ENCODE measurements at places on chromosomes 3 and 15. TPM values are rescaled to one million over a fixed set of nuclear protein-coding genes. Genes with fewer than 3 reads are reported as not detected.

DNA sequence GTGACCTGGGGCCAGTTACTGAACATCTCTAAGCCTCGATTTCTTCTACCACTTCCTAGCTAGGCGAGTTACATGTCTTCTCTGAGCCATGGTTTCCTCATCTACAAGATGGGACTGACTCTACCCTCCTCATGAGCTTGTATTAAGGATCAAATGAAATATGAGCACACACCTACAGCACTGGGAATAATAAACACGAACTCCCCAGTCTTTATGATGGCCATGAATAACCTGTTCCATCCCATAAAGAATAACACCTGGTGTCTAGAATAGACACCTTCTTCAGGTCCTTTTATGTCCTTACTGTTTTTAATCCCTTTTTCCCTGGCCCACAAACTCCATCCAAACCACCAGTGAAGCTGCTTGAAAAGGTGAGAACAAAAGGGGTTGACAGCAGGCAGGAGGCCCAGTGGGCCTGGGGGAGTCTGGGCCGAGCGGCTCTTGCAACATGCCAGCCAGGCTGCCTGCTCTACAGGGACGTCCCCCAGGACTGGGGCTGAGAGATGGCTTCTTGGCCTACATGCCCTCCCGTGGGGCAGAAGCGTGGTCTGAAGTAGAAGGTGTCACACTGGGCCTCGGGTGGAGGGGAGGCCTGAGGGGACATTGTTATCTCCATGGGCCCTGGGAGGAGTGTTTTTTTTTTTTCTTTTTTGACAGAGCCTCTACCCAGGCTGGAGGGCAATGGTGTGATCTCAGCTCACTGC, 178.2 kb downstream of the RAB11A start:
- no peak for DNase-seq

- DNase-seq, result no peak
Measured at GRCh38 chr3:117145677-117146076, 436.1 kb downstream of the TUSC7 start.

GRCh38 chr3:161508852-161509477, 12.4 kb downstream of the OTOL1 start:
- DNase-seq, result no peak

The FGD5 gene
- 17.1 TPM for total RNA-seq

DNA sequence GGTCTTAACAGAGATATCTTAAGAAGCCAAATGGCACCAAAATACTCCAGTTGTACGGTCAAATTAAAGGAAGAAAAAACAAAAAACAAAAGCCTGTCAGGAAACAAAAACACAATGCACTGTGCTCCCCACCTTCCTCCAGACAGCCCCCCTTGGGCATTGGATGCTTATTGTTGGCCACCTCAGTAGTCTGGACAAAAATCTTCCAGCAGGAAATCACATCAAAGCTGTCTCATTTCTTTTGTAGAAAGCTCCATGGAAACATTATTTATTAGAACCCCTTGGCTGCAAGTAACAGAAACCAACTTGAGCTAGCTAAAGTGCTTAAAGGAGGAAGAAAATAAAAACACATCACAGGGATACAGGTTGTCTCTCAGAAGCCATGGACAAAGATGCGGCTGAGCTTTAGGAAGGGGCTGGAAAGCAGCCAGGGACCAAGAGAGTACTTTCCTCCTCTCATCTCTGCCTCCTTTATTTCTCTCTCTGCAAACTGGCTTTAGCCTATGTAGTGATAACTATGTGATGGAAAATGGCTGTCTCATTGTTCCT, 651.5 kb upstream of the ADAMTS9 start:
- no peak for DNase-seq

The ECE2 gene
- not detected for total RNA-seq

GRCh38 chr3:167728176-167728575, 6.5 kb downstream of the PDCD10 start:
- no peak for DNase-seq

DNA sequence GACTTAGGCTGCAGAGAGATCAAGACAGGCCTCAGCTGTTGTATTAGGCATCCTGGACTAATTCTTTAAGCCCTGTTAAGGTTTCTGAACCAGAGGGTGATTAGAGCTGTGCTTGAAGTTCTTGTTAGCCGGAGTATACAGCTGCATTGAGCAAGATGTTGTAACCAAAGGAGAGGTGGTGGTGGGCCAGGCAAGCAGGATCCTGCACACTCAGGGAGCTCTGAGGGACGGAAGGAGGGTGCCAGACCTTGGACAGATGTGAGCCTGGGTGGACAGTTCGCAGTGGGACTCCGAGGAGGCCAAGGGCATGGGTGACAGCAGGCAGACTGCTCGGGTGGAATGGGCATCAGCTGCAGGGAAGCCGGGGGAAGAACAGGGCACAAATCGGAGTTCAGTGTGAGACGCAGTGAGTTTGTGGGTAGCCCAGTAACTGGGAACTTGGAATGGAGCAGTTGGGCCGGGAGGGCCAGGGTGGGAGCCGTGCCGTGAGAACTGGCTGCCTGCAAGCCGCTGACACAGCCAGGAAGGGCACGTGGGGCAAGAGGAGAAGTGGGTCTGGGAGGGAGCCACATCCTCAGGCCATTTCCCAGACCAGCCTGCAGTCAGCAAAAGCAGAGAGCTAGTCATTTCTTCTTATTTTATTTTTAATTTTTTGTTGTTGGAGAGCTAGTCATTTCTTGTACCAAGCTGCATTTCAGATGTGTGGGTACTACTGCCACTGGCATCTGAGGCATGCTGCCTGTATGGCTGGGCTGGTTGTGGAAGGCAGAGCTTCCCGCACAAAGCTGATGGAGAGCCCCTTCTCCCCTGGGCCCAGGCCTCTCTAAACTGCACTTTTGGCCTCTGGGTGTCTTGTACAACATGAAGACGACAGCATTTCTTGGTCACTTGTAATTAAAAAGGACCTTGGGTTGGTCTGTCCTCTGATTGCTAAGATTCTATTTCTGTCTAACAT, 61.0 kb downstream of the PGPEP1L start:
- DNase-seq, result no peak

- DNase-seq, result no peak
Measured at GRCh38 chr15:85955501-85956391, 123.9 kb upstream of the AGBL1 start.

- DNase-seq, result no peak
Measured at GRCh38 chr3:124781476-124782376, 51.5 kb downstream of the UMPS start.

DNA sequence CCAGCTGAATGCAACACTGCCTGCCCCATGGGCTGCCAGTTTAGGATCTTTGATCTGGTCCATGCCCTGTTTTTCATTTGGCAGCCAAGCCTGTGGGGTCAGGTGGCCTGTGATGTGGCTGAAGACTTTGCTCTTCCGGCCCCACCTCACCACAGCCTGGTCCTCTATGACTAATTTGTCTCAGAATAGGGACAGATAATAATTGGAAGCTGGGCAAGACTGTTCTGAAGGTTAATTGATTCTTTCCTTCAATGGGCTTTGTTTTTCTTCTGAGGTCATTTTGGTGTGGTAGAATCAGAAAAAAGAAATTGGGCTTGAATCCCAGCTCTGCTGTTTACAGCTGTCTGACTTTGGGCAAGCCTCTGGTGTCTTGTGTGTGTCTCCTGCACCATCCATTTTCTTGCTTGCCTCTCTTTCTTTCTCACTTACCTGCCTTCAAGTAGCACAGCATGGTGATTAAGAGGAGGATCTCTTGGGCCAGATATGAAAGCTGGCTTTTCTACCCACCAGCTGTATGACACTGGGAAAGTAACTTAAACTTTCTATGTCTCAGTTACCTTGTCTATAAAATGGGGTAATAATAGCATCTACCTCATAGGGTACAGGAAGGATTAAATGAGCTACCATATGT, 24.2 kb downstream of the ABHD2 start:
- no peak for DNase-seq

The TUSC7 gene
- not detected for total RNA-seq

DNA sequence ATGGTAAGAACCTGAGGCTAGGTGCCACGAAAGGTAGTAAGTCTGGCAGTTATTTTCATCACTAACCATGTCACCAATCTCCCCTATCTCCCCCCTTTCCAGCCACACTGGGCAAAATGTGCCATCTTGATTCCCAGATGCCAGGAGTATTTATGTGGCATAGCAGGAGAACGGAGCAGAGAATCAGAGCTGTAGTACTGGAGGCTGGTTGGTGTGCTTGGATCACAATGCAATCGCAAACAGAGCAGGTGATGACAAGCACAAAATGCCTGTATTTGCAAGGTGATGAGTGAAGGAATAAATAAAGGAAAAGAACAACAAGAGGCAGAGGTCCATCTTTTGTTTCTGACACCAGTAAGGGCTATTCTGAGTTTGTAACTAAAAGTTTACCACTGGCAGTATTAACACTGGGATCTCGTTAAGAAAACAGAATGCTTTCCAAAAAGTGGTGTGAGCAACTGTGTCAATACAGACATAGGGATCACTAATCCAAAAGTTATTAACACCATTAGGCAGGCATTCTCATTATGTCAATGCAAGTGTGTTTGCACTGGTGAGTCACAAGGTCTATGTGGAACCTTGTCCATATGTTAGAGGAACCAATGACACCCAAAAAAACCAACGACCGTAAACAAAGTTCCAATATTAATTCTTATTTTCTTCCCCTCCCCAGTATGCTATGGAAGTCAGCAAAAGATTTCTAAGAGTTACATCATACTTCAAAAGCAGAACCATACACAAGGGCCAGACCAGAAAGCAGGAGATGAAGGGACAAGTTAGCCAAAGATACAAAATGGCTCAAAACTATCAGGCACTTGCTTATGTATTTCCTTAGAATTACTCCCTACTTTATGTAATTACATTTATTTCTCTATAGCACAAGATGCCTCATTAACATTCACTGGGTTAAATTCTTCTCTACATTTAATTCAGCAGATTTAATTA, 556.6 kb downstream of the FOXP1 start:
- DNase-seq, result no peak

GRCh38 chr15:62109982-62110851, 43.4 kb downstream of the C2CD4A start:
- DNase-seq, result peak; percentile 31

DNA sequence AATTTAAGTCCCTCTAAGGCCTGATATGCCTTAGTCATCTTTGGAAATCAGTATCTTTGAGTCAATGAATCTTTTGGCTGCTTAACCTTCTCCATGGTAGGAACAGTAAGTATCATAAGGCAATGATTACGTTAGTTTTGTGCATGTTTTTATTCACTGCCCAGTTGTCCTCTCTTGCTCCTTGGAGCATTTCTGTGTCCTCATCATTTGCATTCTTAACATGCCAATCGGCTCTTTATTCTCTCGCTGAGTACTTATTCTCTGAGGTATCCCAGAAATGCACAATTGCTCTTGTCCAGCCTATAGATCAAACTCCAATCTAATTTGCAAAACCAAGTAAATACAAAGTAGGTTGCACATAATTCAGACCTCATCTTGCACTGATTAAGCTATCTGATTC, 405.0 kb upstream of the IL12A start:
- DNase-seq, result no peak

- no peak for DNase-seq
Measured at GRCh38 chr3:27729748-27730611, 7.9 kb upstream of the EOMES start.

- no peak for DNase-seq
Measured at GRCh38 chr3:186700267-186700666, 16.9 kb upstream of the KNG1 start.

DNA sequence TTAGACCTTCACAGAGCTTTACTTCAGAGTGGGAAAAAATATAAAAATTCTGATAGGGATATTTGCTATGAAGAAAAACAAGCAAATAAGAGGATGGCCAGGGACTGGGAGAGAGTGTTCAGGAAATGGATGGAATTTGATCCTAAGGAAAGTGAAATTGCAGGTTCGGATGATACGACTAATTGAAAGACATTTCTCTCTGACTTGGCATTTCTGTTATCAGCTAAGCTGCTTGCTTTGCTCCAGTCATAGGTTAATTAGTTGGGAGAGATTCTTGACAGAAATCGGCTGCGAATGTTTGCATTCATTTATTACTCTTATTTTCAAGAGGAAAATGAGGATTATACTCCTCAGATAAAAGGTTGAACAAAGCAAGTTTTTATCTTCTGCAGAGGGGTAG, 808.7 kb upstream of the NECTIN3 start:
- DNase-seq, result no peak

DNA sequence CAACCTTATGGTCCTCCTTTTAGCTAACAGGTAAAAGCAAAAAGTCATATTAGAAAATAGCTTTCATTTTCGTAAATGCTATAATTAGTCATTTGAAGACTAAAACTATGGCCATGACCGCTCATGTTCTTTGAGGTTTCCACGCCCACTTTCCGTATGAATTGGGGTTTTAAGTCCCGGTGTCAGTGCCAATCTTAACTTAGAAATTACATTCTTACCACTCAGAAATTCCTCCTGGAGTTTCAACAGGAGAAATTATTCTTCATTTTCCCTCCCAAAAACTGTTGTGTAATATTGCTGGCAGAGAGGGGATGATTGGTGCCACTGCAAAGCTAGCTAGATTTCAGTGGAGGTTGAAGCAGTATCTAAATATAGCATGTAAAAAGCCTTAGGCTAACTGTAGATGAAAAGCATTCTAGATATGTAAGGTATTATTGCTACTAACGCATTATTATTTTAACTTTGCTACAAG, 71.0 kb upstream of the MDFIC2 start:
- DNase-seq, result no peak

DNA sequence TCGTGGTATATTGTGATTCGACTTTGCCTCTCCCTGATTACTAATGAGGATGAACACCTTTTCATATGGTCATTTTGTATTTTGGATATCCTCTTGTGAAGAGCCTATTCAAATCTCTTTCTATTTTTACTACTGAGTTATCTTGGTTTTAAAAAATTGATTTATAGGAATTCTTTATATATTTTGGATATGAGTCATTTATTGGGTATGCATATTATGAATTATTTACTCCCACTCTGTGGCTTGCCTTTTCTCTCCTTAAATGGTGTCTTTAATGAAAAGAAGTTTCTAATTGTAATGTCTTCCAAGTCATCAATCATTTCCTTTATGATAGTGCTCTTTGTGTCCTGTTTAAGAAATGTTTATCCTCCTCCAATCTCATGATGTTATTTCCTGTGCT, 191.5 kb upstream of the DPH6 start:
- DNase-seq, result no peak

- no peak for DNase-seq
Measured at GRCh38 chr15:69014454-69014853, at the start of gene NOX5. TSS of gene NOX5 (plus strand) at chr15:69014695. CDS start at chr15:69014736, 41 bp downstream.

The ERICH6 gene
- total RNA-seq, result not detected

GRCh38 chr15:52186651-52187486, 4.3 kb downstream of the GNB5 start:
- DNase-seq, result peak; percentile 37

GRCh38 chr3:100001526-100002270, 112.6 kb downstream of the FILIP1L start:
- DNase-seq, result no peak

The ACTC1 gene
- 1.0 TPM for total RNA-seq

The TRPM1 gene
- total RNA-seq, result not detected

- DNase-seq, result no peak
Measured at GRCh38 chr15:43966646-43967045, 139.8 kb downstream of the WDR76 start.

Measured in uterus (tissue), 4 donors.